ENCODE measurements at places on chromosomes 12 and 14. TPM values are rescaled to one million over a fixed set of nuclear protein-coding genes. Genes with fewer than 3 reads are reported as not detected.

Gene SLCO1A2
- polyA plus RNA-seq: 14.5 TPM

Gene TSPAN19
- 1.8 TPM for polyA plus RNA-seq

GRCh38 chr12:2083561-2083960 is 30.8 kb downstream of the CACNA1C start:
- peaks cover 7% of the 10 kb centered on the region for H3K4me1 ChIP-seq
- no peaks in the 10 kb centered on the region for H3K36me3 ChIP-seq
- no peaks in the 10 kb centered on the region for H3K27me3 ChIP-seq
- no peak overlapping the region for H3K4me3 ChIP-seq
- no peak overlapping the region for H3K27ac ChIP-seq

DNA sequence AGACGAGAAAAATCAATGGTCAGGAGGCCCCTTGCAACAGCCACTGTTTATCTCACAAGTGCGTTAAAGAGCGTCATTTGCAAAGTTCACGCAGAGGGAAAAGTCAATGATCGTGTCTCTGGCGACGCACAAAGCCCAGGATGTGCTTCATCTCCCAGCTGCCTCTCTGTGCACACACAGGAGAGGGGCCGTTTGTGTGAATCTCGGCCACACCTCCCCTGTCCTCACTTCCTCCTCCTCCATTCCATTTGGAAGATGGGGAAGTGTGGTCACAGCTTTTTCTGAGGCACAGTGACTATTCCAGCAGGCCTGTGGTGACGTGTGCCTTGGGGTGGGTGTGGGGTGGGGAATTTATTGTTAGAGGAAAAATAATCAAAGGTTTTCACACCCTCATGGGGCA is 90.4 kb downstream of the RBM19 start:
- peaks cover 17% of the 10 kb centered on the region for H3K4me1 ChIP-seq
- no peak overlapping the region for H3K4me3 ChIP-seq
- H3K36me3 ChIP-seq: peaks cover 19% of the 10 kb centered on the region
- H3K27ac ChIP-seq: no peak overlapping the region

DNA sequence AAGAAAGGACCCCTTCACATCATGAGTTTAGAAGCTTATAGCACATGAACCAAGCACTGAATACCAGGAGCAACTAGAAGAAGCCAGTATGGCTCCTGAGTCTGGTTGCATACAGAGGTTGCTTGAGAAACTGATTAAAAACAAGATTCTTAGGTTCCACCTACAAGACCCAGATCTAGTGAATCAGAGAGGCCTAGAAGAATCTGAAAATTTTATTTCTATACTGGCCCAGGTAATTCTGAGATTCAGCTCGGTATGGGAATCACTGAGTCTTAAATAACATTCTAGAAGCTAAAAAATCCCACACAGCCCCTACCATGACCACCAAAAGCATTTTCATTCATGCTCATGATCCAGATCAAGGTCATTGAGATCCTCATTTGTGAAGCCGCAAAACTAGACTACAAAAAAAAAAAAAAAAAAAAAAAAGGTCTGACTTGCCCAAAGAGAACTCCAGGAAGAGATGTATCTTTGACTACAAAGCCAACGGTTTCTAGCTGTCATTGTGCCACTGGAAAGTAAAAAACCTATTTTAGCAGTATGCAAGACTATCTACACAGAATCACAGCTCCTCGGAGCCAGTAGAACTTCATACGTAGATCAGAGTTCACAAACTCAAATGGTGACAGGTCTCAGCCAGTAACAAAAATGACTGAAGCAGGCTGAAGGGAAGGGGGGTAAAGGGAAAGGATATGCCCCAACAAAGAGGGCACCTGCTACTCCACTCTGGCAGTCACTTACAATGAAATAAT is 168.4 kb upstream of the EGLN3 start:
- H3K4me1 ChIP-seq: no peaks in the 10 kb centered on the region
- H3K36me3 ChIP-seq: no peaks in the 10 kb centered on the region
- H3K27ac ChIP-seq: no peak overlapping the region
- DNase-seq: no peak
